Activated CD4-positive, alpha-beta T cell treated with anti-CD3 and anti-CD28 coated beads, Interleukin-2, amount 10 ng/mL, durations not matched to agents 7 days and 5 days (primary cell): ENCODE measurements at places on chromosomes 4 and X. TPM values are rescaled to one million over a fixed set of nuclear protein-coding genes. Genes with fewer than 3 reads are reported as not detected.
A peak's percentile ranks its signal among the peaks of the same experiment; 100 is the strongest.

- DNase-seq: no peak
Measured at GRCh38 chr4:165369522-165369921, 9.3 kb upstream of the CPE start.

The ARHGAP36 gene
- total RNA-seq: not detected

The SSX2 gene
- total RNA-seq: not detected

The NUDT10 gene
- 0.25 TPM for total RNA-seq

DNA sequence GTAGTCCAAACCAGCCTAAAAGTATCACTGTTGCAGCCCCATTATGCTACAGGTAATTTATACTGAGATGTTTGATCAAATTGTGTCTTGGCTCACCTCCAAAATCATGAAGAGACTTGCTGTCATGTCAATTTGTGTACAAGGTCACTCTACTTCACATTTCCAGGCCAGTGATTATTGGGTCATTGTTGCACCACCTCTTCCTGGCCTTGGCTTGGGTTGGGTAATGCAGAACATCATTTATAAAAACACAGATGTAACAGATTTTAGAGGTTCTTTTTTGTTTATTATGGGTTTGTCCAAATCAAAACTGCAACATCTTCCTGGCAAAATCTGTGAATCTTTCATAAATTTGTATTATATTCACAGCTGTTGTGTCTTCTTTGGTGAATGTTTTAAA, 459.5 kb downstream of the ANKRD50 start:
- no peak for DNase-seq

DNA sequence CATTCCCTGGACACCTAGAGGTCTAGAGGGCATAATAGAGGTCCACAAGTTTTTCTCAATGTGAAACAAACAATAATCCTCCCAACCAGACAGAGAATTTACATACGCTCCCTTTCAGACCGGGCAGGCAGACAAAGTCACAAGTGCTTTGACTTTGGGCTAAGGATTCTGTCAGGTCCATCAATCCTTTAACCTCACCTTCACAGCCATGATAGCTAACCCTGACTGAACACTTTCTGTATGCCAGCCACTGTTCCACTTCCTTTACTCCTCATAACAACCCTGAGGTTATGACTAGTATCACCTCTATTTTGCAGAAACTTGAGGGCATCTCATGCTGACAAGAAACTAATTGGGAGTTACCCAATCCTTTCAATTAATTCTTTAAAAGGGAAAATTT, 118.8 kb upstream of the AFF2 start:
- peak; percentile 7 for DNase-seq

The NXF2 gene
- total RNA-seq: not detected

- DNase-seq: no peak
Measured at GRCh38 chr4:76658231-76659102, 223.4 kb downstream of the SHROOM3 start.

The SYTL5 gene
- total RNA-seq: not detected

- DNase-seq: no peak
Measured at GRCh38 chr4:19425146-19425545, 826.6 kb upstream of the SLIT2 start.

- DNase-seq: no peak
Measured at GRCh38 chr4:82528074-82528473, 33.7 kb downstream of the TMEM150C start.

DNA sequence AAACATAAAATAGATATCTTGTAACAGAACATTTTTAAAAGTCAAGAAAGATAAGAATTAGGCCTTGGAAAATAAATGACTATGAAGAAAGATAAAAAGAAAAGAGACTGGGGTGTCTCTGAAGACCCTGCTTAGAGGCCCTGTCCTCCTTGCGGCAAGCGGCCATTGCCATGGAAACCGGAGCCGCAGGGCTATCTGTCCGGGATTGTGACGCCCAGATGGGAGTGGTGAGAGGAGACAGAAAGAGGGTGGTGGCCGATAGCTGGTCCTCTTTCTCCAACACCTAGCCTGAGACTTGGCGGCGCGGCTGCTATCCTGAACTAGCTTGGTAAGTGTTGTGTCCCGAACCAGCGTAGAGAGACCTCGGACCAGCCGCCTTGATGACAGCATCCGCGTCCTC, at the start of gene DUSP21:
Gene DUSP21, plus strand, starts transcription at position 269 of the 400 bp plus-strand sequence. Its CDS starts 112 bp downstream, at position 381.
- DNase-seq: no peak

GRCh38 chr4:8067945-8068896, 90.4 kb downstream of the ABLIM2 start:
- no peak for DNase-seq

GRCh38 chrX:134883137-134883700, 107.6 kb upstream of the SMIM10 start:
- DNase-seq: no peak

DNA sequence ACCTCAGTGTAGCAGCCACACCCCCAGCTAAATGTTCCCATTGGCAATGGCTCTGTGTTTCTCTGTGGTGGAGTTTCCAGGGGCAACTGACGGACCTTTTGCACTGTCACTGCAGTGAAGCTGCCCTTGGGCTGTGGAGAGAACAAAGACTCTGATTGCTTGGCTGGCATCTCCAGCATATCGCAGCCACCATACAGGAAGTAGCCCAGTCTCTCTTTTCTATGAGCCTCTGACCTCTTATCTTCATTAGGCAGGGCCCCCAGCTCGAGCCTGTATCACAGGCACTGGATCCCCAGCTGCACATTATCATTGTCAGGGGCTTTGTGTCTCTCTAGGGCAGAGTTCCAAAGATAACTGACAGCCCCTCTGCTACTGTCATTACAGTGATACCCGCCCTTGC, 483.5 kb downstream of the ARAP2 start:
- no peak for DNase-seq
